ENCODE measurements at places on chromosomes 3 and 15.

DNA sequence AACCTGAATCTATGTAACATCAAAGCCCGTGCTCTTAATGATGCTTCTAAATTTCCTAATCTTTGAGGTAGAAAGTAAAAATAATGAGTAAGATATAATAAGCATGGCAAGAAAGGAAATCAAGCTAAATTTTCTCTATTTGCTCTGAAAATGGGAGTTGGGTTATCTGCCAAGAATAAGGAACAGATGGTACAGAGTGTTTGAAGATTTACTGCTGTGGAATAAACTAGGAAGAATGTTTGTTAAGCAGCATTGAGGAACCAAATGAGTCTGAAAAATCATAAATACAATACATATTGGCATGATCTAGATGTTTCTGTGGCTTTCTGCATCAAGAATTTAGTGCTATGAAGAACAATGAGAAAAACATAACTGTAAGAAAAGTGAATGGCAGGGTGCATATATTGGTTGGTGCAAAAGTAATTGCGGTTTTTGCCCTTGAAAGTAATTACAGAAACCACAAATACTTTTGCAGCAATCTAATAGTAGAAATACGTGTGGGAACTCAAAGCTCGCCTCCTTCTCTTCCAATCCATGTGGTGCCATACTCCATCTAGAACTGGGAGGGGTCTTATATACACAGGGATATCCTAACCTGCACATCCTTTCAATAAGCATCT, 87.6 kb downstream of the SUCNR1 start:
- no peak for ATAC-seq

DNA sequence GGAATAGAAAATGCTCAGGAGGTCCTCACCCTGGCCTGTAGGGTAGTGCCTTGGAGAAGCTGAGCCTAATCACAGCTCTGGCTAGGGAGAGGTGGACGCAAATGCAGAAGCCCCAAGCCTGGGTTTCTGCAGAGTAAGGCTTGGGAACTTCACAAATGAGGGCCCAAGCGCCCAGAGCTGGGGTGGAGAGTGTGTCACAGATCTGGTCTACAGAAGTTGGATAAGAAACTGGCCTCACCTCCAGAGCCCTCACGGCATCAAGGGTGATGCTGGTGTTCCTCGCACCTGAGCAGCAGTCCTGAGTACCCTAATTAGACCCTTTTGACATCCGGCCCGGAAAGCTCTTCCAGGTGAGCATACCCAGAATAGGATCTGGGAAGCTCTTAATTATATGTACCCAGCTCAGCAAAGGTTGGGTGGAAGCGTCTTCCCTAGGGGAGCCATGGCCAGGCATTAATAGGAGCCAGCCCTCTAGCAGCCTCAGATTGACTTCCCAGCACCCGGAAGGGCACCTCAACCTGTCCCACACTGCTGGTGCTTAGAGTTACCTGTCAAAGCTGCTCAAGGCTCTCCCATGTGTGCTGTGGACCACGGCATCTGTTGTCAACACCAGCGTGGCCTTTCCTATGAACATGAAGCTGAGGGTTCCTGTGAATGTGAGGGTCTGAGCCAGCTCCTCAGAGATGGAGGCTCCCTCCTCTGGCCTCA, 31.8 kb downstream of the RBM5 start:
- no peak for ATAC-seq

DNA sequence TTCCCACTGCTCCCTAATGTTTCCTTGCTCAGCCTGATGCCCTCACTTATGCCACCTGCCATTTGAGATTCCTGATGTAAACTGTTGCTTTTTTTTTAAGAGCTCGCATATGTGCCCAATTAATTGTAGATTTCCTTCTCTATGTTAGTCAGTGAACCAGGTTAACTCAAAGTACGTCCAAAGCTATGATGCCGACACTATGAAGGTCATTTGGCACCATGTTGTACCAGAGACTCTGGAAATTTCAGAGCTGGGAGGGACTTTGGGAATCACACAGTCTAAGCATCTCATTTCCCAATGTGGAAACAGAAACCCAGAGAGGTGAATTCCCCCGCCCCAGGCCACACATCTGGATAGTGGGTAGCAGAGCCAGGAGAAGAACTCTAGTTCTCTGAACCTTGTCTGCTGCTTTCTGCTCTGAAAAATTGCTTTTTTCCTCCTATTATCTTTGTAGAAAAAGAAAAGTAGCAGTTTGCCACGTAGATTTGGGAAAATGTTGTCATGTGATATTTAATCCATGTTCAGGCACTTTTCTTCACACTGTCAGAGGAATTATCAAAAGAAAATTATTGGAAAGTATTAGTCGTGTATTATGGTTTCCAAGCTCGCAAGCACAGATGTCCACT, 38.5 kb upstream of the TNFAIP8L3 start:
- no peak for ATAC-seq

- ATAC-seq: no peak
These were observed 265.4 kb downstream of the CNTN3 start for GRCh38 chr3:74349015-74349414.

DNA sequence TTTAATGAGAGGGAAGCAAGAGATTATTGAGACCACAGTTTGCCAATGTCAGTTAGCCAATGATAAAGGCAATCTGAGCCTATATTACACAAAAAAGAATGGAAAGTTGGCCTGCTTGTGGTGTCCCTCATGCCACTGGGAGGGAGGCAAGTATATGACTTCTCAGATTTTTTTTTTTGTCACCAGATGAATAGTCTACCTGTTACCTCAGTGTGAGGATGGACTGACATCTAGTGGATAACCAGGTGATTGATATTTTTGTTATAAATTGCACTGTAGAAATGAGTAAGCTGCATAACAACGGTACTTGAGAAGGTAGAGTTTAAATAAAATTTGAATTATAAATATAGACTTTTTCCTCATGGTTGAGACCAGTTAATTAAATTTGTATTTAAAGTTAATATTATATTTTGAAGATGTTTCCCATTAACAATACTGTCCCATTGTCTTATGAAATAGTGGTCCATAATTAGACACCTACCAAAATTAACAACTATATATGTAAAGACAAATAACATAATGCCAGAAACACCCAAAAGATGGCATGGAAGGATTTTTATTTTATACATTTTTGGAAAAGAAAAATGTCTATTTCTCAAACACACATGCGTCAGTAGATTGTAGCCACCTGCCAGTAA, 237.8 kb upstream of the GADL1 start:
- ATAC-seq: peak; percentile 82

DNA sequence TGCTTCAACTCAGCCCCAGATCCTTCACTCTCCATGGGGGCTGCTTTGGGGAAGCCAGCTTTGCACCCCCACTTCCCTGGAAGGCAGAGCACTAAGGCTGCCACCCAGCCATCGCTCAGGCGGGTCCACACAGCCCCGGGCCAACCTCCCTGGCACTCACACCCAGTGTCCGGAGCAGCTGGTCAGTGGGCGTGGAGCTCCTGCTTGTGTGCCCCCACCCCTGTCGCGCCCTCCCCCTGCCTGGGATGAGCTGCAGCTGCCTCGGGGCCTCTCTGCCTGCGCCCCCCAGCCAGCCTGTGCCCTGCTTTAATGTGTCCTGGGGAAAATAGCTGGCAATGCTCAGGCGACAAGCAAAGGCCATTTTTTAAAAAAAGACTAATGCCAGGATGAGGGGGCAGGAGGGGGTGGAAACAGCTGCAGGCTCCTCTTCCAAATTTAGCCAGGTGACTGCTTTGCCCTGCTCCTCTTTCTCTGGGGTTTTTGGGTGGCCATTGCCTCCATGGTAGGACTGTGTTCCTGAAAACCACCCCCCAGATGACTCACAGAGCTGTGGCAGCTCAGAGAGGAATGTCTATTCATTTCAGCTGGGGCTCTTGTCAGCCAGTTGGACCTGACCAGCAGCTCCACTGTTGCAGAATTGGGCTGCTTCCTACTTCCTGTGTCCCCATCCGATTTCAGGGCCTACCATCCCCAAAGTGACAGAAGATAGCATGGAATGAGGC, 65.0 kb downstream of the CEMIP start:
- ATAC-seq: peak; percentile 75
